ENCODE measurements at places on chromosomes 12 and 14.

DNA sequence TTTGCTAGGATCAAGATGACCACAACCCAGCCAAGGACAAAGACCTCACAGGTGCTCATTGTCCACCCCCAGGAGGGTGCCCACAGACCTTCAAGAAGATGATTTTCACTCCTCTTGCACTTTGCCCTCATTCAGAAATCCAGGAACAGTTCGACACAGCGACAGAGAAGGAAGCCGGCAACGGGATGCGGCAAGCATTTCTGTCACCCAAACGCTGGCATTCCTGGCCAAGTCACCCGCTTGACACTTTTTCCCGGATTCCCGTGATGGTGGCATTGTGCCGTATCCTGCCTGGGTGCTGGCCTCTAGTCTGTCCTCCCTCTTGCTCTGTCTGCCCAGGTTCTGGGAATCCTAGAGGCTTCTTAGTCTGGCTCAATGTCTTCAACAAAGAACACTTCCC is 770.4 kb upstream of the ALG10B start:
- no peak for DNase-seq

- peak; percentile 96 for DNase-seq
Measured at GRCh38 chr12:116455540-116456329, 103.4 kb upstream of the MAP1LC3B2 start.

- no peak for DNase-seq
Measured at GRCh38 chr14:91980157-91980556, 32.7 kb upstream of the FBLN5 start.

DNA sequence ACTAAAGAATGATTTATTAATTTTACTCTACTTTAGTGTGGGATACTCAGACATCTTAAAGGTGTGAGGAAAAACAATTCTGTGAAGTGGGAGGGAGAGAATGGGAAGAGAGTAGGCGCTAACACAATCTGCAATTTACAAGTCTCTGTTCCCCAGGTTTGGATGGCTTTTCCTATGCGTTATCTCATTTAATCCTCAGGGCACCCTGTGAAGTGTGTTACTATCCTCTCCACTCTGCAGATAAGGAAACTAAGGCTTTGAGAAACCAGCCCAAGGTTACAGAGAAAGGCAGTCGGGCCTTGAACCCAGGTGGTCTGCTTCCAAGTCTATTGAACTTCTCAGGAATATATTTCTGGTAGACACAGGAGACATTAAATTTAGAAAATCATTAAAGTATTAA is 36.2 kb upstream of the TUBA1C start:
- DNase-seq = no peak
